ENCODE measurements at places on chromosomes 2 and 18. TPM values are rescaled to one million over a fixed set of nuclear protein-coding genes. Genes with fewer than 3 reads are reported as not detected.

- no peaks in the 10 kb centered on the region for H3K36me3 ChIP-seq
- DNase-seq: no peak
- H3K4me3 ChIP-seq: no peak overlapping the region
- H3K4me1 ChIP-seq: no peaks in the 10 kb centered on the region
Observed at GRCh38 chr18:7170292-7170691, 52.7 kb upstream of the LAMA1 start.

DNA sequence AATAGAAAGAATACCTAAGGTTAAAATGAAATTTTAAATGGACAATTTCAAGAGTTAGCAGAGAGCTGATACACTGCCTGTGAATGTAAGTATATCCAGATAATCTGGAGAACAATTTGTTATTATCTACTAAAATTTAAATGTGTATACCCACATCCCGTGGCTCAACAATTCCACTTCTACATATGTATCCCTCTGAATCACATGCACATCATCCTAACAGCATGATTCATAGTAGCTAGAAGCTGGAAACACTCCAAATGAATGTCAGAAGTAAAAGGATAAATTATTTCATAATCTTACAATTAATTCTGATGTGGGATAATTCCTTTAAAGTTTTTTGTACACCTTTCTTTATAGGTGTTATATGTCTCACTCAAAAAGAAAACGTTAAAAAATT lies 87.9 kb downstream of the CNTNAP5 start:
- H3K4me3 ChIP-seq: no peak overlapping the region
- no peak for DNase-seq
- no peak overlapping the region for H3K27ac ChIP-seq
- H3K4me1 ChIP-seq: no peaks in the 10 kb centered on the region

DNA sequence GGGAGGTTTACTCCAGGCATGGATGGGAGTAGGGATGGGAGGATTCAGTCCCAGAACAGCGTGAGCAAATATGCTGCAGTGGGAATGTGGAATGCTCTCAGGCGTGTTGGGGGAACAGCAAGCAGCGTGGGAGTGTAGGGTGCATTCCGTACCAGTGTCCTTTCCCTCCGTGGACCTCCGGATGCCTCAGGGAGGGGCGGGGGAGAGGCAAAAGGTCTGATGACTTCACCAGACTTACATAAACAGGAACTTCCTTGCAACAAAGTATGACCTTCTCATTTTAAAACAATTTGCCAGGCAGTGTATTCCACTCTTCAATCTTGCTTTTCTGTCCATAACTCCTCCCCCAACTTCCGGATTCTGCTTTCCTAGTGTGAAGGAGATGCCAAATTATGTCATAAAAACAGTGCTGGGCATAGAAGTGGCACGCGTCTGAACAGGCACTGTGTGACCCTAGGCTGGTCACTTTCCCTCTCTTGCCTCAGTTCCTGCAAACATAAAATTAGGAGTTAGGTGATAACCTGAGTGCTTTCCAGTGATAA lies 36.9 kb downstream of the RPL37A start:
- no peaks in the 10 kb centered on the region for H3K27me3 ChIP-seq
- no peaks in the 10 kb centered on the region for H3K36me3 ChIP-seq
- H3K4me3 ChIP-seq: no peak overlapping the region
- H3K27ac ChIP-seq: peak overlapping the region; percentile 66
- DNase-seq: peak; percentile 46

The XDH gene
- 1.2 TPM for total RNA-seq

DNA sequence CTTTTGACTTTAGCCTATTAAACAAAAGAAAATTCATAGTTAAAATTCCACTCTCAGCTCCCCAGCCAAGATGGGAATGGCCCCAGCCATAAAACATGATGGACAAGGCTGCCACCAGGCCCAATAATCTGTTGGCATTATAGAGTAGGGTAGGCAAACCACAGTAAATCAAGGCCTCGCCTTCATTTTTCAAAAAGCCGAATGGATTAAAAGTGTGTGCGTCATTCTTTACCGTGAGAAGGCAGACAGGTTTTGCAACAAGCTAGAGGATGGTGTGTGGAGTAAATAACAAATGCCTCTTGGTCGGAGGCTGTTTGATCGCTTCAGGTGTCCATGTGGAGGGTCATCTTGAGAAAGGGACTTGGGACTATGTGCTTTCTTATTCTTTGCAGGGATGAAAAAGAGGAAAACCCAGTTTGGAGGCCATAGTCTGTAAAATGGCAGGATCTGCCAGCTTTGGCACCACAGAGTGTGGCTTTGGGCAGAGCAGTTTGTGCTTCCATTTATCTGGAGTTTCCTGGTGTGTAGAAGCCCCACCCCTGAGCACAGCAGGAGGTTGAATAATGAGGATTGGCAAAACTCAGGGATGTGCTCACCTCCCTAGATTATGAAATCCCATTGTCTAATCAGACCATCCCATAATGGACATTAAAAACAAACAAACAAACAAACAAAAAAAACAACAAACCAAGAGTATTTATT lies 57.1 kb upstream of the ITGB6 start:
- peak; percentile 68 for DNase-seq
- H3K27me3 ChIP-seq: no peaks in the 10 kb centered on the region
- H3K36me3 ChIP-seq: no peaks in the 10 kb centered on the region
- no peak overlapping the region for H3K4me3 ChIP-seq

- H3K27ac ChIP-seq: no peak overlapping the region
- H3K27me3 ChIP-seq: no peaks in the 10 kb centered on the region
- DNase-seq: no peak
- H3K4me3 ChIP-seq: no peak overlapping the region
- H3K36me3 ChIP-seq: no peaks in the 10 kb centered on the region
Observed at GRCh38 chr18:48643262-48643661, 104.4 kb downstream of the CTIF start.

DNA sequence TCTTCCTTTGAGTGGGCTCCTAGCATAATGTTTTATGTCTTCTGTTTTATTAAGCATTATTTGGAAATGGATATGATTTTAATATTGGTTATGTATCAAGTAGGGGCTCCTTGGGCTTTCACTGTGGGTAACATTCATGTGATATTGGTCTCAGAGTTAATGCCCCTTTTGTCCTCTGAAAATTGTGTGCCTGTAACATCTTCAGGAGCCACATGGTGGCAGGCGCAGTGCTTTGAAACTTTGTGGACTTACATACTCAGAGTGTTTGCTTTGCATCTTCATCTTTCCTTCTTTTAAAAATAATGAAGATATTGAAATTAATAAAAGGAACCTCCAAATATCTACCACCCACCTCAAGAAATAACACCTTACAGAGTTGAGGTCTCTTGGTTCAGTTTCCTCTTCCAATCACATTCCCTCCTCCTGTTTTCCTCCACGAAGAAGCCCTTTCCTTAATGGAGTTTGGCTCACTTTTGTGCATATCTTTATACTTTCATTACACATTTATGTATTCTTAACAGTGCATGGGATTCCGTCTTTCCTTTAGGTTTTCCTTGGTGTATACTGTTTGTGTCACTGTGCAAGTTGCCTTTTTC lies 73.5 kb downstream of the LIMS1 start:
- no peak overlapping the region for H3K4me3 ChIP-seq
- H3K36me3 ChIP-seq: no peaks in the 10 kb centered on the region
- peak; percentile 36 for DNase-seq
- no peak overlapping the region for H3K27ac ChIP-seq
- H3K27me3 ChIP-seq: no peaks in the 10 kb centered on the region
- peaks cover 9% of the 10 kb centered on the region for H3K4me1 ChIP-seq

- H3K36me3 ChIP-seq: no peaks in the 10 kb centered on the region
- H3K27ac ChIP-seq: no peak overlapping the region
- peaks cover 7% of the 10 kb centered on the region for H3K4me1 ChIP-seq
- H3K27me3 ChIP-seq: no peaks in the 10 kb centered on the region
- no peak for DNase-seq
Observed at GRCh38 chr2:241854342-241855244, 4.1 kb downstream of the PDCD1 start.

GRCh38 chr2:203659331-203660049 lies 46.9 kb upstream of the CD28 start:
- H3K36me3 ChIP-seq: no peaks in the 10 kb centered on the region
- H3K27me3 ChIP-seq: no peaks in the 10 kb centered on the region
- no peak overlapping the region for H3K4me3 ChIP-seq
- DNase-seq: no peak
- no peak overlapping the region for H3K27ac ChIP-seq
- H3K4me1 ChIP-seq: no peaks in the 10 kb centered on the region

Data from prostate gland (tissue), 2 donors.